ENCODE measurements at places on chromosomes 2 and 18. TPM values are rescaled to one million over a fixed set of nuclear protein-coding genes. Genes with fewer than 3 reads are reported as not detected.
A peak's percentile ranks its signal among the peaks of the same experiment; 100 is the strongest.

UPP2 gene
- total RNA-seq = not detected

PLEKHH2 gene
- total RNA-seq = 53.8 TPM

CDH20 gene
- 0.35 TPM for total RNA-seq

ZNF385B gene
- 62.3 TPM for total RNA-seq

LONRF2 gene
- 4.2 TPM for total RNA-seq

RGPD3 gene
- total RNA-seq = 0.12 TPM

NOSTRIN gene
- 70.0 TPM for total RNA-seq

UNC80 gene
- total RNA-seq = not detected

- H3K36me3 ChIP-seq = no peaks in the 10 kb centered on the region
- no peak overlapping the region for H3K4me3 ChIP-seq
- DNase-seq = no peak
- peaks cover 50% of the 10 kb centered on the region for H3K4me1 ChIP-seq
- H3K27me3 ChIP-seq = no peaks in the 10 kb centered on the region
Measured at GRCh38 chr2:109256921-109257320, 127.9 kb downstream of the SH3RF3 start.

GRCh38 chr2:105387225-105387624 lies 11.6 kb downstream of the FHL2 start:
- H3K27ac ChIP-seq = no peak overlapping the region
- no peak for DNase-seq
- H3K27me3 ChIP-seq = no peaks in the 10 kb centered on the region
- H3K36me3 ChIP-seq = no peaks in the 10 kb centered on the region
- H3K4me1 ChIP-seq = peaks cover 3% of the 10 kb centered on the region

- DNase-seq = no peak
- H3K4me1 ChIP-seq = no peaks in the 10 kb centered on the region
- H3K27me3 ChIP-seq = no peaks in the 10 kb centered on the region
- no peak overlapping the region for H3K4me3 ChIP-seq
- no peak overlapping the region for H3K27ac ChIP-seq
- H3K36me3 ChIP-seq = no peaks in the 10 kb centered on the region
Measured at GRCh38 chr2:133653056-133653455, 84.8 kb upstream of the NCKAP5 start.

DNA sequence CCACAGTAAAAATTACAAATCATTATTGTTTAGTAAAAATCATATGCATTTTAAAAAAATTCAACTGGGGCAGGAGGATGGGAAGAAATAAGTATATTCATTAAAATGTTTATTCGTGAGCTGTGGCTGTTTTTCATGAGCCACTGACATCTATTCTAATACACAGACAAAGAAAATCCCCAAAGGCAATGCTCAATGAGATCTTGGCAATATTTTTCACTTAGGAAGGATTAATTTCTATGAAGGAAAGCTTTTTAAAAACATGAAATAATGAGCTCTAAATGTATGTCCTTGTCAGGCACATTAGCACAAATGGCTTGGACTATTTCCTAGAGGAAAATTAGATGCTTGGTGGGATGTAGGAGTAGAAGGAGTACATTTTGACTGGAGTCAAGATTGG lies 262.0 kb upstream of the MMADHC start:
- no peak for DNase-seq
- H3K36me3 ChIP-seq = no peaks in the 10 kb centered on the region

DNA sequence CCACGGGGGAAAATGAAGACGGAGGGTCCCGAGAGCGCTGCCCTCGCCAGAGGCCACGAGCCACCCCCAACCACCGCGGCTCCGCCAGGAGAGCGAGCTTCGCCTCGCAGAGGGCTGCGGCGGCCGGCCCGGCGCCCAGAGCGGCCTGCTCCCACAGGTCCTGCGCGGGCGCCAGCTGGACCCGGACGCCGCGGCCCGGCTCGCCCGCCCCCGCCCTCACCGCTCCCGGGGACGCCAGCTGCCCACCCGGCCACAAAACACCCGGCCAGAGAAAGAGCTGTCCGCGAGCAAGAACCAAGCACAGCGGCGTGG lies 709 bp downstream of the PTPN2 start:
- H3K4me3 ChIP-seq = peak overlapping the region; percentile 76
- DNase-seq = no peak
- no peaks in the 10 kb centered on the region for H3K27me3 ChIP-seq
- H3K27ac ChIP-seq = peak overlapping the region; percentile 100

DNA sequence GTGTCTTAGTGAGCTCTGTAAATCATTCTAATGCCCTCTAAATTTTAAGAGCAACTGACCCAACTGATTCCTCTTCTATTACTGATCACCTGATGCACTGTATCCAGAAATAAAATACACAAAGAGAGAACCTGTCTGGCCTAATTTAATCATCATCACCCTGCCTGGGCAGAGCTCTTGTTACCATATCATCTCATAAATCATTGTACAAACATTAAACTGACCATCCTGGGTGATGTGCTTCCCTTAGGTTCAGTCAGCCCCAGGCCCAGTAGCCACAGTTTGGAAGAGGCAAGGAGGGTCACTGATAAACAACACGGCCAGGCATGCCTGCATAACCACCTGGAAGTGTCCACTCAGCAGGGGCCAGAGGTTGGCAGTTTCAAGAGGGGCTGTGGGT lies 22.7 kb upstream of the ACMSD start:
- H3K27ac ChIP-seq = no peak overlapping the region
- H3K36me3 ChIP-seq = no peaks in the 10 kb centered on the region
- no peak for DNase-seq
- H3K27me3 ChIP-seq = no peaks in the 10 kb centered on the region

- H3K4me1 ChIP-seq = peaks cover 17% of the 10 kb centered on the region
- H3K36me3 ChIP-seq = peaks cover 8% of the 10 kb centered on the region
- H3K4me3 ChIP-seq = no peak overlapping the region
- DNase-seq = no peak
- H3K27ac ChIP-seq = peak overlapping the region; percentile 34
- H3K27me3 ChIP-seq = no peaks in the 10 kb centered on the region
Measured at GRCh38 chr18:23838233-23838632, 149.0 kb downstream of the LAMA3 start.

- H3K36me3 ChIP-seq = no peaks in the 10 kb centered on the region
- H3K4me3 ChIP-seq = no peak overlapping the region
- DNase-seq = no peak
- H3K4me1 ChIP-seq = no peaks in the 10 kb centered on the region
- no peak overlapping the region for H3K27ac ChIP-seq
Measured at GRCh38 chr18:8049147-8049546, 482.0 kb downstream of the PTPRM start.

DNA sequence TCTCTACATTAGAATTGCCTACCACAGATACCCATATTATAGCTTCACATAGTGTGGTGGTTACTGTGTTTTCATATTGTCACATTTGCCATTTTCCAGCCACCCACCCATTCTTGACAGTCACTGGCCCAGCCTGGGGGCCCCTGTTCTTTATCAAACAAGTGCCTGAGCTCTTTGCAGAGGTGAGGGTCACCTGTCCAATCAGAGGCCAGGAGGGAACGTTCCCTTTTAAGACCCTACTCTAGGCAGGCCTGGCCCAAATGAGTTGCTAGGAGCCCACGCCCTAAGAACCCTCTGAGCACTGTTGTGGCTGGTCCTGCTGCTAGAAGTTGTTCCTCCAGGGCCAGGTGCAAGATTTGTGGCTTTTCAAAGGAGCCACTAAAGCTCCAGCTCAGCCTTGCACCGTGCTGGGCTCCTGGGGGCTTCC lies 5.2 kb downstream of the IL37 start:
- H3K27me3 ChIP-seq = no peaks in the 10 kb centered on the region
- no peak overlapping the region for H3K4me3 ChIP-seq
- H3K27ac ChIP-seq = no peak overlapping the region
- DNase-seq = no peak

GRCh38 chr18:32454593-32454992 lies 16.1 kb downstream of the GAREM1 start:
- no peak overlapping the region for H3K4me3 ChIP-seq
- no peaks in the 10 kb centered on the region for H3K27me3 ChIP-seq
- no peaks in the 10 kb centered on the region for H3K4me1 ChIP-seq
- no peak for DNase-seq

GRCh38 chr18:55284614-55285013 lies 303.4 kb downstream of the TCF4 start:
- no peaks in the 10 kb centered on the region for H3K36me3 ChIP-seq
- H3K4me3 ChIP-seq = no peak overlapping the region
- no peak overlapping the region for H3K27ac ChIP-seq
- H3K4me1 ChIP-seq = peaks cover 20% of the 10 kb centered on the region
- DNase-seq = no peak

DNA sequence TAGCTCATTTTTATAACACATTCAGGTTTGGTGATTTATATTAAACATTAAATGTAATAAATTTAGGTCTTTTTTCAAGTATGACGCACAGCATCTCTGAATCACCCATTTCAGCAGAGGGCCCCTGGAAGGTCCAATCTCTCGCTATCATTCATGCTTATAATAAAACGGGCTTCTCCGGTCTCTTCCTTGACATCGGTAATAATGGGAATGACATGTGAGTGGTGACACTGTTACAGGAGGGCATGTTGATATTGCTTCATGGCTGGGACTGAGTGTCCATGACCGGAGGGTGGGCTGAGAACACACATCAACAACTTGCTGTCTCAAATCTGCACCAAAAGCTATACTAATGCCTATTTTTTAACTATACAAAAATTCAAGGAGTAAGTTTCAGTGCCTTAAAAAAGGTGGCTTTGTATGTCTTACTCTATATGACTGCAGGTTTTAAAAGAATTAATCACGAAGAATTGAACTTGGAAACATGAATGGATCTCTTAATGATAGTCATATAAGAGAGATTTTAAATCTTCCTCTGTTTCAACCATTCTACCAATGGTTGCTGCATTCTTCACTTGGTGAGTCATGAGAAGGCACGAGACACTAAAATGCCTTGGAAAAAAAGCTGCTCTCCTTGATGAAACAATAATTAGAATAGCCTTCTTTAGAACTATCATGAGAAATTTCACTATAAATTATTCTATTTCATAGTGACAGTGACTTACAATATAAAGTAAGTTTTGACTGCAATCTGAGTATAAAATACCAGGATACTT lies 101.9 kb upstream of the NRP2 start:
- H3K36me3 ChIP-seq = no peaks in the 10 kb centered on the region
- H3K4me3 ChIP-seq = no peak overlapping the region
- H3K4me1 ChIP-seq = no peaks in the 10 kb centered on the region
- no peak for DNase-seq
- H3K27me3 ChIP-seq = no peaks in the 10 kb centered on the region

DNA sequence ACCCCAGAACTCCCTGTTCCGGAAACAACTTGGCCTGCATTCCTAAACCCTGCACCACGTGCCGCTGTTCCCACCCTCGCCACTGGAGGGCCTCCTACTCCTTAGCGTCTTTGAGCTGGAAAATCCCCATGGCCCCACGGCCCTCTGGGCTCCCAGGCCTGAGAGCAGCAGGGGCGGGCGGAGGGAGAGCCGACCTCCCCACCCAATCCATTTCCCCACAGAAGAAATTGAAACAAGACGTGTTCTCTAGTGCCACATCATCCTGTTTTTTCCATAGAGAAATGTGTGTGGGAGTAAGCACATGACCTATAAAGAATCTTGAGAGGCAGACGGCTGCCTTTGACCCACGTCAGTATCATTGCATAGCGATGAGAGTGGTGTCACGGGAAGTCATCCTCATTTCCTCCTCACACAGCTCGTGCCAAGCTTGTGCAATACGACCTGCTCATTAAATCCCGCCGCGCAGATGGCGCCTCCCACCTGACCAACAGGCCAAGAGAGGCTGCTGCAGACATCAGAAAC lies 79.2 kb downstream of the LAMA1 start:
- H3K36me3 ChIP-seq = no peaks in the 10 kb centered on the region
- H3K27ac ChIP-seq = peak overlapping the region; percentile 42
- H3K4me1 ChIP-seq = no peaks in the 10 kb centered on the region
- H3K4me3 ChIP-seq = peak overlapping the region; percentile 16
- DNase-seq = peak; percentile 84
- no peaks in the 10 kb centered on the region for H3K27me3 ChIP-seq

DNA sequence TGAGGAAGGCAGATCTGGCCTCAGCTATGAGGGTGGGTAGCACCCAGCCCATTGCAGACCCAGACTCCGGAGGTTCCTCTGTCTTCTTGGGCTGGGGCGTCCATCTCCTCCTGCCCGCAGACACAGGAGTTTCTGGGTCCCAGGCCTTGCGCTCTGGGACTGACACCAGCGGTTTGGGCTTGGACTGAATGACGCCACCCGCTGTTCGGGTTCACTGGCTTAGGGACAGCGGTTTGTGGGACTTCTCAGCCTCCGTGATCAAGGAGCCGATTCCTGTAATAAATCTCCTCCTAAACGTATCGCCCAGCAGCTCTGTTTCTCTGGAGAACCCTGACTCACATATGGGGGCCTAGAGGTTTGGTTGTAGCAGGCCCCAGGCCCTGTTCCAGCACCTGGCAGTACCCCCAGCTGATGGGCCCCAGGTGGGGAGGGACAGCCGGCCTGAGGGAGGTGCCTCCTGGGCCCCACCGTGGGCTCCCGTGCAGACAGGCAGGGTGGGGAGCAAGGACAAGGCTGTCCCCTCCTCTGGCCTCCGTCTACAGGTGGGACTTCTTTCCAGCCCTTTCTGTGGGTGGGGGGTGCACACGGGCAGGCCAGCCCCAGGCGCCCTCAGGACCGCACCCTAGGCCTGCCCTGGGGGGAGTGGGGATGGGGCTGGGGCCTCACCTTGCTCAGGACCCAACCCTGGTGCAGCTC lies 4.5 kb upstream of the AQP12A start:
- no peak overlapping the region for H3K4me3 ChIP-seq
- H3K27ac ChIP-seq = no peak overlapping the region
- no peaks in the 10 kb centered on the region for H3K36me3 ChIP-seq

GRCh38 chr2:98282109-98282508 lies 64.1 kb upstream of the CNGA3 start:
- H3K4me1 ChIP-seq = no peaks in the 10 kb centered on the region
- no peak overlapping the region for H3K27ac ChIP-seq
- no peaks in the 10 kb centered on the region for H3K27me3 ChIP-seq
- no peak for DNase-seq
- no peak overlapping the region for H3K4me3 ChIP-seq

GRCh38 chr2:165499131-165499530 lies 29.6 kb downstream of the CSRNP3 start:
- no peaks in the 10 kb centered on the region for H3K4me1 ChIP-seq
- H3K4me3 ChIP-seq = no peak overlapping the region
- H3K27ac ChIP-seq = no peak overlapping the region
- H3K36me3 ChIP-seq = no peaks in the 10 kb centered on the region

DNA sequence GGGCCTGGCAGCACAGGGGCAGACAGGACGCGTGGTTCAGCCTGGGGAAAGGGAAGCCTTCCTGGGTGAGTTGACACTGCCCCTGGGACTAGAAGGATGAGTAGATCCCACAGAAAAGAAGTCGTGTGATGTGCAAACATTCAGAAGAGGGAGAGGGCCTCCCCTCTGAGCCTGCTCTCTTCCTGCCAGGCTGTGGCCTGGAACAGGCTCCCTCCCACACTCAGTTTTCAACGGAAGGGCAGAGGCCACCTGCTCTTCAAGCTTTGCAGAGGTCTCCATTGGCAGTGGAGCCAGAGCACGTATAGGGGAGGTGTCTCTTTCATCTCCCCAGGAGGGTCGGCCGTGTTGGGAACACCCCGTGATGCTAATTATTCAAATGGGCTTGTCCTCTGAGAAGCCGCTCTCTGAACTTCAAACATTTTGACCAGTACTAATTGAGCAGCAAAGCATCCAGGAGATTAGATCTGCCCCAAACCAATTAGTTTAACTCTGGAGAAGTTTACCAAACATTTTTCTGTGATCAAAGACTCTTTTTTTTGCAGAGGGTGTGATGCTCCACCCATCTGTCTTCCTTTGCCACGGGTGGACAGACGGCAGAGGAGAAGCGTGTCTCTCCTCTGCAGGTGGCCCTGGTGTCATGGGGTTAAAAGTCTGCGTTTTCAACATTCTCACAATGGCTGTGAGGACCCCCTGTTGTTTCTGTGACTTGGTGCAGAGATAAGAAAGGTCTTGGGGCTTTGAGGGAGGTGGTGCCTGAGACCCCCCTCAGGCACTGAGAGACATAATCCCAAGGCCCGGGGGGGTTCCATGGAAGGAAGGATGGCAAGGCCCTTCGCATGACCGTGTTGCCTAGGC lies 29.5 kb upstream of the ODC1 start:
- no peak overlapping the region for H3K4me3 ChIP-seq
- H3K4me1 ChIP-seq = no peaks in the 10 kb centered on the region
- H3K27me3 ChIP-seq = no peaks in the 10 kb centered on the region
- H3K27ac ChIP-seq = no peak overlapping the region
